Large intestine (tissue), 12 donors: ENCODE measurements at places on chromosomes 11 and 22. TPM values are rescaled to one million over a fixed set of nuclear protein-coding genes. Genes with fewer than 3 reads are reported as not detected.

Gene HEPN1
- polyA plus RNA-seq: not detected

Gene LMO2
- polyA plus RNA-seq: 11.8 TPM

GRCh38 chr22:49503896-49504521, 323.7 kb downstream of the BRD1 start:
- no peaks in the 10 kb centered on the region for H3K36me3 ChIP-seq
- DNase-seq: no peak
- H3K27ac ChIP-seq: no peak overlapping the region
- H3K4me3 ChIP-seq: no peak overlapping the region
- no peaks in the 10 kb centered on the region for H3K4me1 ChIP-seq

DNA sequence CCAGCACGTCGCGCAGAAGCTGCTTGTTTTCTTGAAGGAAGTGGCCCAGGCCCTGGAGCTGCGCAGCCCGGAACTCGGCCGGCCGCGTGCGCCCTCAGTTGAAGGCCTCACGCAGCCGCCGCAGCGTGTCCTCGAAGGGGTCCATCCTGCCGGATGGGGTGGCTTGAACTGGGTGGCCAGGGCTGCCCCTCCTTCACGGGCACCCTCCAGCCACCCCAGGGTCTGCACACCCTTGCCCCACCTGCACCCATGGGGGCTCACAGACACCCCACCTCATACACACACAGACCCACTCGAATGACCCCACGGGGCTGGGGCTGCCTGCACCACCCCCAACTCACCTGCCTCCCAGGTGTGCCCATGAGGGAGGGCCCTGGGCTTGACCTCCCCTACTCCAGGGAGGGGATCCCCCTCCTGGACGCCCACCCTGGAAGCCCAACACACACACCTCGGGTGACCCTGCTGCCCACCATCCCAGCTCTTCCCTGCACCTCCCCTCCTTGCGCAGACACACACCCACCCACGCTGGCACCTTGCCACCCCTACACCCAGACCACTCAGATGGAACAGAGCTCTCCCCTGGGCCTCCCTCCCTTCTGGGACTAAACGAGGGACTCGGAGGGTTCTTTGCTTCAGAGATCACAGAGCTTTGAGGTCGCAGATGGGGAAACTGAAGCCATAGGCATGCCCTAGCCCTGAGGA, 6.8 kb downstream of the ALDH3B2 start:
- no peaks in the 10 kb centered on the region for H3K36me3 ChIP-seq
- no peak overlapping the region for H3K27ac ChIP-seq
- DNase-seq: no peak
- H3K4me3 ChIP-seq: no peak overlapping the region
- H3K4me1 ChIP-seq: peaks cover 3% of the 10 kb centered on the region
- no peaks in the 10 kb centered on the region for H3K27me3 ChIP-seq
